AG09309 (cell line): ENCODE measurements at places on chromosomes 1 and 21.

- DNase-seq = no peak
These were observed 128.7 kb downstream of the PPIAL4G start for GRCh38 chr1:148354284-148354912.

- no peak for DNase-seq
These were observed 997 bp downstream of the CASZ1 start for GRCh38 chr1:10795276-10796021.

GRCh38 chr1:183495420-183495819 lies 23.1 kb downstream of the SMG7 start:
- no peak for DNase-seq

DNA sequence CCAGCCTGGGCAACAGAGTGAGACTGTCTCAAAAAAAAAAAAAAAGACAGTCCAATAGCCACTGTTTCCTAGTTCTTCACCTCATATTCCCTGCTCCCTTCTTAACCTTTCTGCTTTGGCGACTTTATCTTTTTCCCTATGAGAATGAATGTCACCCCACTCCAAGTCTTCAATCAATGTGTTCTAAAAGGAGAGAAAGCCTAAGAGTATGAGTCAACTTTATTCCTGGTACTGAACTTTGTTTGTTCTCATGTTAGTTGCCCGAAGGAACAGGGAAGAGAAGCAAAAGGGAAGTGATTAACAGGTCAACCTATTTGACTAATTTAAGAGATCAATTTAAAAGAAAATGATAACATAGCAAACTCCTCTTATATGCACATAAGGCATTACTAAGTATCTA lies 39.9 kb upstream of the SLC16A1 start:
- DNase-seq = no peak

GRCh38 chr21:23887725-23888306 lies 1719.5 kb downstream of the MRPL39 start:
- no peak for DNase-seq

- no peak for DNase-seq
These were observed 80.2 kb downstream of the VPS26C start for GRCh38 chr21:37186983-37187382.

DNA sequence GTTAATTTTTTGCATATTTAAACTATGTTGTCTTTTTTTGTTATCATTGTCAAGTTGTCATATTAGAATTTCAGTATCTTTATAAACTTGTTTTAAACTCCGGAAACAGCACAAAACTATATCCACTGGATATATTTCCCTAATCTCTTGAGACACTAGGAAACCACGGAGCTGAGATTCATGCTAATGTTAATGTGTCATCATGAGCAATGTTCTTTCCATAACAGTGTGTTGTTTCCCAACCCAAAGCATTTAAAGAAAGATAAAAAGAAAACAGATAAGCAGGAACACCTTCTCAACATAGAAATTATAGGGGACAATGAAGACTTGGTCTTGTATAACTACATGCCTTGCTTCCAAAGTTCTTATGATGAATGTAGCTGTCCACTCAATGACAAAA lies 626.2 kb upstream of the TMPRSS15 start:
- no peak for DNase-seq
